Osteoblast (primary cell): ENCODE measurements at places on chromosomes 12 and 14.
A peak's percentile ranks its signal among the peaks of the same experiment; 100 is the strongest.

GRCh38 chr14:104388541-104389325 is 190.8 kb upstream of the C14orf180 start:
- DNase-seq, result peak; percentile 68

DNA sequence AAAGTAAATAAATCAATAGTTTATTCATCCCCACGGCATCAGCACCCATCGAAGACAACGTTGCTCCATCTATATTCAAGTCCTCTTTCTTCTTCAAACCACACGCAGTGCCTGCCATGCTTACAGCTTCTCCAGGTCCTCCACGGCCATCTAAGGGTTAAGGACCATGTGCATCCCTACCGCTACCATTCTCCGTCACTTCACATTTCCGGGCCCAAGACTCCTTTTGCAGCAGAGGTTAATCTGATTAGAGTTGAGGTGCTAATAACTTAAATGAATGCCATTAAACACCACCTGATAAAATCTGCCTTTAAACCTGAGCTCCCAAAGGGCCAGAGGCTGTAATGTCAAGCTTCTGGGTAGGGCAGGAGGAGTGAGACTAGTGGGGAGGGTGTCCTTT is 79.7 kb upstream of the CCND2 start:
- DNase-seq, result no peak

DNA sequence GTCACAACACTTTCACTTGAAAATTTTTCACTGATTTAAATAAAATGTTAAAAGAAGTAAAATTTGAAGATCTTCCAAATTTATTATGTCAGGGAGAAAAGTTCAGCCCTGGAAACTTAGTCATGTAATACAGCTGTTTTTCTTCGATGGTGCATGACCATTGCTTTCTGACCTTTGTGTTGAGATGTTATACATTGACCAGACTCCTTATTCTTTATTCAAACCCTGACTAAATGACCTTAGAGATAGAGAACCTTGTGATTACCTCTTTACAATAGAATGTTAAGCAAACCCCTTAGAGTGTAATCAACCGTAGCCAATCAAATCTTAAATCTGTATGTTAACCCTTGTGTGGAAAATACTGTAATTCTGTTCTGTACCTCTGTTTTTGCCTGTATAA is 34.5 kb downstream of the PLCZ1 start:
- DNase-seq, result no peak

DNA sequence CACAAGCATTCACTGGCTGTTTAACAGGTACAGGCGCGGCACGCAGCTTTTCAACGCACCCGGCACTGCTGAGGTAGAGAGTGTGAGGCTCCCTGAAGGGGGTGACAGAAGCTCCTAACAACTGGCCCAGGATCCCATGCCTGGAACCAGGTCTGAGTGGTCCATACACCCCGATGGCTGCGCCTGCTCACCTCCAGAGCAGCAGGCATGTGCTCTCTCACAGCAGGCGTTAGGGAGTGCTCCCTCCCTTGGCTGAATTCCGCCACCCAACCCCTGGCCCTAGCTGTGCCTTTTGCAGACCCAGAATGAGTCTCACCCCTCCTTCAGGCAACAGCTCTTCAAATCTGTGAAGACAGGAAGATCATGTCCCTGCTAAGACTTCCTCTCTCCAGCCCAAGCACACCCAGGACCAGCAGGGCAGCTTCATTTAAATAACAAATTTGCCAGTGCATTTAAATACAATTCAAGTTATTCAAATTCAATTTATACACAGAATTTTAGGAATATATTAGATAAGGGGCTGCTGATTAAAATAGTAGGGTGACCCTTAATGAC is 86.0 kb downstream of the SETD3 start:
- DNase-seq, result no peak

GRCh38 chr12:123910761-123911193 is 61.9 kb downstream of the CCDC92 start:
- DNase-seq, result no peak

DNA sequence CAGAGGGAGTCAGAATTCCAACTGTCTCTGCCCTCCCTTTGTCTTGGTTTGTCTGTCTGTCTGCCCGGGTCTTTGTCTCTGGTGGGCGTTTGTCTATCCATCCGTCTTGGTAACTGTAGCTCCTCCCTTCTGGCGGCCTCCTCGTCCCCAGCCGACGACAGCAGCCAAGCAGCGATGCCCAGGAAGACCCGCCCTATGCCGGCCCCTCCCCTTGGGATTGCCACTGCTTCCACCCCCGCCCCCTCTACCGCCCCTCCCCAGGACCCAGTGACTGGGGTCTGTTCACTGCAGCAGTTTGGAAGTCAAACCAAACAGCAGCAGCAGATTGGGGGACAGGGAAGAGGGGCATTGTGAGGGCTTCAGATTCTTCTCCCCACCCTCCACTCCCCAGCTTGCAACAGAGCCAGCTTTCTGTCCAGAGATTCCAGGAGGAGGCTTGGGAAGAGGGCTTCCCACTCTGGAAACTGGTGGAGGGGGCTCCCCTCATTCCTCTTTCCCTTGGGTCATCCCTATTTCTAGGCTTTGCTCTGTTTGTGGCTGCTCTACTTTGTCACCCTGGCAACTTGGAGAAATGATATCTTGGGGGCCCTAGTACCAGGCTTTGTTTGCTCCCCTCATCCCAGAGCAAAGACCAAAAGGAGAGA is 2.4 kb upstream of the RARG start:
- peak; percentile 38 for DNase-seq

DNA sequence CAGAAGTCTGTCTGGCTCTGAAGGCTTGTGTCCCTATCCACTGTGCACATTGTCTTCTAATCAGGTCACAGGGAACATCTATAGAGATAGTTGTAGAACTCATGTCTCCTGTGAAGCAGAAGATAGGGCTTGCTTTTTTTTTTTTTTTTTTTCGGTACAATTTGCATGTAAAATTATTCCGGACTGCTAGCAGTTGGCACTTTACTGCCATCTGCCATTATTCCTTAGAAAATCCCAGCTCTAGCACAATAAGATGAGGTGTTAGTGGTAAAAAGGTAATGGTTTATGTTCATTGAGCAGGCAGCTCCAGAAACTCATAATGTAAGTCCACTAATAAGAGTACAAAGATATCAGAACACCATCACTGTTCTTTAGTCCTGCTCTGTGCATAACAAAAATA is 8.7 kb downstream of the MYRFL start:
- DNase-seq, result no peak

DNA sequence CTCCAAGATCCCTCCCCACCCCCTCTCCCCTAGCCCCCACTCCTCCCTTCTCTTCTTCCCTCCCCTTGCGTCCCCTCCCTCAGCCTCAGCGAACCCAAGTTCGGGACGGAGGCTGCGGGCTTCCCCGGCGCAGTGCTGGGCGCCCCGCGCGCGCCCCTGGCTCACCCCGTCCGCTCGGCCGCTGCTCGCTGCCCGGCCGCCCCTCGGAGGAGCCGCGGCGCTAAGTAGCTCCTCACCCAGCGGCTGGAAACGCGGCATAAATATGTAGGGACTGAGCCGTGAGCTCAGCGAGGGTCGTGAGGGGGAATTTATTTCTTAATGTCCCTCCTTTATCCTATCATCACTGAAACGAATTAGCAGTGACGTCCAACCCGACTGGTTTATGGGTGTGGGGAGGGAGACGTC is at the start of gene NOS1:
TSS of gene NOS1 (minus strand) at position 280 of the 405 bp plus-strand sequence. CDS start 30,557 bp downstream, outside the sequence.
- DNase-seq, result peak; percentile 68

DNA sequence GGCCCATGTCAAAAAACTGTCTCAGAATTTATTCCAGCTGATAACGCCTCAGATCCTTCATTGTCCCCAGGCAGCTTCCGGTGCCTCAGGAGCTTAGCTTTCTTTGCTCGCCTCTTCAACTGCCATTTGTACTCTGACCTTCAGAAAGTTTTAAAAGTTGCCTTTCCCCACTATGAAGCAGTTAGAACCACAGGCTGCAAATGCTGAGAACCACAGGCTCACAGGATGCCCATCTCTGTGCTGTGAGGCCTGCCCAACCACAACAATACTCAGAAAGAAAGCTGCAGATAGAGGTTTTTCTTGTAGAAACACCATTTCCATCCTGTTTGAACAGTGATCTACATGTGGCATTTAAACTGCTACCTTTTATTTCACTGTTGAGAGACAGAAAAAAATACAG is 131.1 kb downstream of the PRKCH start:
- no peak for DNase-seq

DNA sequence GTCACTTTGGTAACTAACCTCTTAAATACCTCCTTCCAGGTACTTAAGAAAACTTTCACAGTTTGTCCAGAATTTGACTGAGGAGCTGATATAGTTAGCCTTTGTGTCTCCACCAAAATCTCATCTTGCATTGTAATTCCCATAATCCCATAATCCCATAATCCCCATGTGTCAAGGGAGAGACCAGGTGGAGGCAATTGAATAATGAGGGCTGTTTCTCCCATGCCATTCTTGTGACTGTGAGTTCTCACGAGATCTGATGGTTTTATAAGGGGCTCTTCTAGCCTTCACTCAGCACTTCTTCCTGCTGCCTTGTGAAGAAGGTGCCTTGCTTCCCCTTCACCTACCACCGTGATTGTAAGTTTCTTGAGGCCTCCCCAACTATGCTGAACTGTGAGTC is 7.8 kb upstream of the NOVA1 start:
- no peak for DNase-seq

- peak; percentile 15 for DNase-seq
These were observed 251.4 kb upstream of the ATP2B1 start for GRCh38 chr12:89960011-89960507.

DNA sequence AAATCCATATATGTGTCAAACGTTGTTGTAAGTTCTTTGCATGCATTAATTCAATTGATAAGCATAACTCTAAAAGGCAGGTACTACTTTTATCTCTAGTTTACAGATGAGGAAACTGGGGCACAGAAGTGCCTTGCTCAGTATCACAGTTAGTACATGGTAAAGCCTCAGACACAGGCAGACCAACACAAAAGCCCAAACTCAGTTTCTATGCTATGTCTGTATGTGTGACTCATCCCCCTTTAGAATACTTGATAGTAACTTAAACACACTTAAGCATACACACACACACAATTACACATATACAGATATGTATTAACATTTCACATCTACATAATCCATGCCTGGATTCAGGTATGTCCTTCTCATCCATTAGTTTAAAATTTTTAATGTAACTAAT is 88.0 kb downstream of the EPS8 start:
- DNase-seq, result no peak

GRCh38 chr12:62210422-62210821 is 49.8 kb upstream of the USP15 start:
- DNase-seq, result peak; percentile 80

DNA sequence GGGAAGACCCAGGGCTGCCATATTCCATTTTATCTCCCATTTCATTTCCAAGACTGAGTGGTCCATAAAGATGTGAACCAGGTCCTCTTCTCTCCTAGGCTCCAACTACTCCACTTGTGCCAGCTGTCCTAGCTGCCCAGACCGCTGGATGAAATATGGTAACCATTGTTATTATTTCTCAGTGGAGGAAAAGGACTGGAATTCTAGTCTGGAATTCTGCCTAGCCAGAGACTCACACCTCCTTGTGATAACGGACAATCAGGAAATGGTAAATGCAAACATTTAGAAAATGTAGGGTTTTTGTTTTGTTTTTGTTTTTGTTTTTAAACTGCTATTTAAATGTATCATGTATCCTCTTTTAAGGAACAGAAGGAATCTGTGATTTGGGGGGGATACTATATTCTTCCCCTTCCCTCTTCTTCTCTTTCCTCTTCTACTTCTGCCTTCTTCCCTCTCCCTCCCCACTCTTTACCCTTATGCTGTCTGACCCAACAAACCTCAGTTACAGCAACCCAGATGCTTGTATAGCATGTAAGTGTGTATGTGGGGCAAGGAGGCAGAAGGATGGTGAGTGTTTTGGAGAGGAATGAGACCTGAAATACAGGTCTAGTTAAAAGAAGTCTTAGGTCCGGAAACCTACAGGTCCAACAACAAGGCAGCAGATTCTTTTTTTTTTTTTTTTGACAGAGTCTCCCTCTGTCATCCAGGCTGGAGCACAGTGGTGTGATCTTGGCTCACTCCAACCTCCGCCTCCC is 5.9 kb downstream of the KLRG1 start:
- no peak for DNase-seq

DNA sequence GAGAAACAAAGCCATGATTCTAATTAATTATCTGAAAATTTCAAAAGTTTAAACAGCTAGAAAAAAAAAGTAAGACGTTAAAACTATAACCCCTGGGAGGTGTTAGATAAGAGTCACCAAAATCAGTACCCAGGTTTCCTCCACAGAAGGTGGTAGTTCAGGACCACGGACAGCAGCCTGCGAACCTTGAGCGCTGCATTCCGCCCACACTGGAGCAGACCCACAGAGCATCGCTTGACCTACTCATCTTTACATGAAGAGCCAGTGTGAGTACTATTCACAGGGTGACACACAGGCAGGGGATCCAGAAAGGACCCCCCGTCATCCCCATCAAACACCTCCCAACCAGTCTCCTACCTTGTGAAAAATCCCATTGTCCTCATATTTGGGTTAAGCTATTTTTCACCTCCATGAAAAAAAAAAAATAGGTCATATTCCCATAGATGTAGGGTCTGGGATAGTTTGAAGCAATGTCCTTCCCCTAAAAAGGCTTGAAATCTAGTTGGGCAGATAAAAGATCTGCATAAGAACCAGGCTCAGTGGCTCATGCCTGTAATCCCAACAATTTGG is 8.8 kb upstream of the CHGA start:
- peak; percentile 90 for DNase-seq

DNA sequence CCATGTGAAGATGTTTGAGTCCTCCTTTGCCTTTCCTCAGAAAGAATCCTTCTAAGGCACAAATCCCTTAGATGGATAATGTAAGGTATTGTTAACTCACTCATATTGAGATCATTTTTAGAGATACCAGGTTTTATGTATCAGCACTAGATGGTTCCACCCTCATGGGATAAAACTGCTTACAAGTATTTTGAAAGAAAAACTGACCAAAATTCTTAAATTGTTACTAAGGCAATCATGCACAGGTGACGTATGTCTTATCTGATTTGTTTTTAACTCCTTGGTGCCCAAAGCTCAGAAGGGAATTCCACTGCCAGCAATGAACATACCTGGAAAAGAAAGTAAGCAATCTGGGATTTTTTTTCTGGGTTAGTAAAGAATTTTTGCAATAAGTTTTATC is 78.4 kb downstream of the ZFC3H1 start:
- DNase-seq, result no peak

GRCh38 chr14:24132976-24133375 is 2.5 kb downstream of the FITM1 start:
- DNase-seq, result peak; percentile 69

GRCh38 chr12:110247340-110248095 is 33.5 kb upstream of the ATP2A2 start:
- DNase-seq, result peak; percentile 62

GRCh38 chr12:63893170-63893569 is 48.7 kb downstream of the SRGAP1 start:
- no peak for DNase-seq

DNA sequence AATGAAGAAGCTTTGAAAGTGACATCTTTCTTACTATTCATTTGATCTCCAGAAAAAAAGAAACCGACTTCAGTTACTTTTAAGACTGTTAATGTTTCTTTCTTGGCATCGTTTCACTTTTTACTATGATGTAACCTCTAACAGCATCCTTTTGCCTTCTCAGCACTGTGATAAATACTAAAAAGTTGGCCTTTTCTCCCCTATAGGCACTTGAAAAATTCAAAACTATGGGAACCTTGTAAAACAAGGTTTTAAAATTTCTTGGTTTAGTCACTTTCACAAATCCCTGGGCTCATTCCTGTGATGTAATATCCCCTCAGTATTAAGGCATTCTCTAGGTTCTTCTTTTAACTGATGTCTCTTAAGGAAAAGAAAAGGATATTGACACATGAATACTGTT is 281.8 kb downstream of the EGLN3 start:
- DNase-seq, result no peak
